ENCODE measurements at places on chromosomes 3 and 15.
A peak's percentile ranks its signal among the peaks of the same experiment; 100 is the strongest.

- peak; percentile 30 for DNase-seq
These were observed 475 bp downstream of the EIF4E3 start for GRCh38 chr3:71724584-71725270.

- peak; percentile 27 for DNase-seq
These were observed 35.8 kb upstream of the CTDSPL start for GRCh38 chr3:37825744-37826400.

DNA sequence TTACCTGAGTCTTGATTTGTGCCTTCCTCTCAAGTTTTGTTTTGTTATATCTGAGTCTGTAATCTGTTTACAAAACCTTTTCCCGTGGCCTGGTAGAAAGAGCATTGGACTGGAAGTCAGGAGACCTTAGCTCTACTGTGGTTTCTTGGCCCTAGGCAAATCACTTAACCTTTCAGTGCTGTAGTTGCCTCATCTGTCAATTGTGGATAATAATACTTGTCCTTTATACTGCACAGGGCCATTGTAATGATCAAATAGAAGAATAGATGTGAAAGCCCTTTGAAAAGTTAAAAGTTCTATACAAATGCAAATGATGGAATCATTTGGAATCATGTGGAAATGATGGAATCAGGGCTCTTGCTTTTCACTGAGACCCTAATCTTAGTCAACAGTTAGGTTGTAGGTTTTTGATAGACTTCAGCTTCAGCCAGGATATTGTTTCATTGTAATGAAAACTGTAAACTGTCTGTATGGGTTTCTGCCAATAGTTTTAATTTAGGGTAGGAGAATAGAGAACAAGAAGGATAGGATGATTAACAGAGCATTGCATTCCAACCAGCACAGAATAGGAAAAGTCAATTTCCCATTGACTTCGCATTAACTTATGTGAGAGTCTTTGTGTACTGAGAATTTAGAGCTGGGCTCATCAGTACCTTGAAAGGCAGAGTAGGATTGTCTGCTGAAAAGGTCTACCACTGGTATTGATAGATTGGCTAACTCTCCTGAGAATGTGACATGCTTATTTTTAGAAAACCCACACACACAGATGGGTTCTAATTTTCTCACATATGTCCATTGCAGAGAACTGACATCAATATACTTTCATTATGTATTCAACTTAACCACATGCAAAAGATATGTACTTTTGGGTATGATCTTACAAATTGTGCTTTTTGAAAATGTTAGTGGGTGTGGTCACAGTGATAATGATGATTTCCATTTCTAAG, 21.8 kb downstream of the MAP2K5 start:
- no peak for DNase-seq

DNA sequence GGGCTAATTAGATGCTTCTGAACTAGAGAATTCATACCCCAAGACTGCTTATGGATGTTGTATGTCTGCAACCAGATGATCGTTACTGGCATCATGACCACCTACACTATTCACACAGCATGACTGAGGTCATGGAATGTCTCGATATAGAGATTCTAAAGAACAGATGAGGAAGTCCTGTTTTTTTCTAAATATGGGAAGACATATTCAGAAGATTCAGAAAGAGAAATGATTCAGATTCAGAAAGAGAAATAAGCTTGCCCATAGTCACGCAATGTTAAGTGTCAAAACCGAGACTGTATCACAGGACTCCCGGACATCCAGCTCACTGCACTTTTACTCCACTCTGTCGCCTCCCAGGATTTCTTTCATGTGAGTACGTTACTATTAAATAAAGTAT, 136.2 kb downstream of the TPRG1 start:
- DNase-seq: no peak
